GM12892 (cell line): ENCODE measurements at places on chromosomes 12 and 14.

- DNase-seq: peak; percentile 32
These were observed at the start of gene FAR2 for GRCh38 chr12:29148911-29149690. FAR2 (plus strand) TSS chr12:29149278; CDS start chr12:29270450, 121,172 bp downstream.

GRCh38 chr12:9699269-9699897, 29.9 kb downstream of the CLEC2D start:
- DNase-seq: no peak

GRCh38 chr12:38417101-38417500, 100.5 kb downstream of the ALG10B start:
- DNase-seq: no peak

DNA sequence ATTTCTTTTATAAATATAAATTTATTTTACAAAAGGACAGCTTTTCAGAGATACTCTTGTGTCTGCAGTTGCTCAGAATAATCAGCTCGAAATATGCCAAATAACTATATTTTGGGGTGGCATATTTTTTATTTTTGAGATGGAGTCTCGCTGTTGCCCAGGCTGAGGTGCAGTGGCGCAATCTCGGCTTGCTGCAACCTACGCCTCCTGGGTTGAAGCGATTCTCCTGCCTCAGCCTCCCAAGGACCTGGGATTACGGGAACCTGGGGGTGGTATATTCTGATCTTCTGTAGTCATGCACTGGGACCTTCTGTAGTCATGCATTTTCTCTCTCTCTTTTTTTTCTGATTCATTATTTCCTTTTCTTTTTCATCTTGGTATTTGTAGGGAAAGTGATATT, 135.0 kb upstream of the AMIGO2 start:
- no peak for DNase-seq
